ENCODE measurements at places on chromosomes 3 and 15.

DNA sequence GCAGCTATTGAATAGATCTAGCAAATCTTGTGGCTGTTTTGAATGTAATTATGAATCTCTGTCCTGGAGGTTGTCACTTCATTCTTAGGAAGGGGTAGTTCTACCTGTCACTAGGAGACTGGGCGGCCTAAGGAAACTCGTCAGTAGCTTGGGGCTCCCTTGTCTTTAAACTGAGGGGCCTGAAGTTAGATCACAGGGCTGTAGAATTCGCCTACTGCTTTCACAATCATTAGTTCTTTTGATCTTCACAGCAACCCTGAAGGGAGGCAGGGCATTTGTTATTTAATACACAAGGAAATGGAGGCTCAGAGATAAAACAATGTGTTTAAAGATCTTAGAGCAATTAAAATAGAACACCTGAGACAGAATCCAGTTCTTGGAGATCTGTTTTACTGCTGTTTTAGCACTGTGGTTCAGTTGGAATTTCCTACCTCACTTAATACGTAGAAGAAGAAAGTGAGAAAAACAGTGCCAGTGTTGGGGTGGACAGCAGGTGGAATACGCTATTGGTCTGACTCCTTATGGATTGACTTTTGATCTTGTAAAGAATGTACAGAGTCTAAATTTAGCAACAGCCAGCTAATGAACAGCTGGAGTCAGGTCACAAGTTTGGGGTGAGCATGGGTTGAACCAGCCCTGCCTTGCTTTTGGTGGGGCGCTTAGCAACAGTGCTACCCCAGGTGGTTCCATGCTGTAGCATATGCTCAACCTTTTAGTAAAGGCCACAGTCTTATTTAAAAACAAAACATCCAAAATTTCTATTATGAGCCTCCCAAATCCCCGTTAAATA is 71.4 kb upstream of the BHLHE40 start:
- DNase-seq = peak; percentile 49

- no peak for DNase-seq
Measured at GRCh38 chr3:123590685-123591450, 6.0 kb upstream of the HACD2 start.

- peak; percentile 63 for DNase-seq
Measured at GRCh38 chr3:123652342-123652984, 67.6 kb upstream of the HACD2 start.

- peak; percentile 64 for DNase-seq
Measured at GRCh38 chr3:71045917-71046282, 537.6 kb downstream of the FOXP1 start.

- no peak for DNase-seq
Measured at GRCh38 chr15:42016971-42017370, 3.9 kb downstream of the PLA2G4E start.

GRCh38 chr3:27590437-27591298 is 106.5 kb upstream of the SLC4A7 start:
- DNase-seq = peak; percentile 9

DNA sequence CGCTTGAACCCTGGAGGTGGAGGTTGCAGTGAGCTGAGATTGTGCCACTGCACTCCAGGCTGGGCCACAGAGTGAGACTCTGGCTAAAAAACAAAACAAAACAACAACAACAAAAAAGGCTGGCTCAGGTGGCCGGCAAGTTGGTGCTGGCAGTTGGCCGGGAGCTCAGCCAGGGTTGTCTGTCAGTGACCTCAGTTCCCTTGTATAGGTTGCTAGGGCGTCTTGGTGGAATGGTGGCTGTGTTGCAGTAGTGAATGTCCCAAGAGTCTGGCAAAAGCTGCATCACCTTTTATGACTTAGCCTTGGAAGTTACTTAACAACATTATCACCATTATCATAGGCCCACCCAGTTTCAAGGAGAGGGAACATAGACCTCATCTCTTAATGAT is 40.6 kb downstream of the ASB7 start:
- DNase-seq = no peak

GRCh38 chr3:151557068-151557840 is 96.4 kb upstream of the IGSF10 start:
- DNase-seq = no peak

- no peak for DNase-seq
Measured at GRCh38 chr15:44215594-44215993, 20.5 kb upstream of the FRMD5 start.

DNA sequence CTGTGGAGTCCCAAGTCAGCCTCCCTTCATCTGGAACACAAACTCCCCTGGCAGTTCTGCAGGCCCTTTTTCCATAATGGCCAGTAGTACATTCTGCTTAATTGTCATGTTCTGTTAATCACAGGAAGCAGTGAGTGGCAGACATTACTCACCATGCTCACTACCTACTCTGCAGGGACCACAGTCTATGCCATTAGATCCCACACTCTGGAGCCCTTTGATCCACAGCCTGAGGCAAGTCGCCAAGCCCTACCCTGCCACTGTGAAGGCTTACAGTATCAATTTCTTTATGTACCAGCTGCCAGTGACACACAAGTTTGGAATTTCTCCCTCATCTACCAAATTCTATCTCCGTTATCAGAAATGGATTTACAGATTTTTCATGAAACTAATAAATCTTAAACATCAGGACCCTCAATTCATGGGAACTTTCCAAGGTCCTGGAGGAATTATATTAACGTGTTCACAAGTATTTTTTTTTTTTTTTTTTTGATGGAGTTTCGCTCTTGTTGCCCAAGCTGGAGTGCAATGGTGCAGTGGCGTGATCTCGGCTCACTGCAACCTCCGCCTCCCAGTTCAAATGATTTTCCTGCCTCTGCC is 20.6 kb upstream of the WWTR1 start:
- no peak for DNase-seq

DNA sequence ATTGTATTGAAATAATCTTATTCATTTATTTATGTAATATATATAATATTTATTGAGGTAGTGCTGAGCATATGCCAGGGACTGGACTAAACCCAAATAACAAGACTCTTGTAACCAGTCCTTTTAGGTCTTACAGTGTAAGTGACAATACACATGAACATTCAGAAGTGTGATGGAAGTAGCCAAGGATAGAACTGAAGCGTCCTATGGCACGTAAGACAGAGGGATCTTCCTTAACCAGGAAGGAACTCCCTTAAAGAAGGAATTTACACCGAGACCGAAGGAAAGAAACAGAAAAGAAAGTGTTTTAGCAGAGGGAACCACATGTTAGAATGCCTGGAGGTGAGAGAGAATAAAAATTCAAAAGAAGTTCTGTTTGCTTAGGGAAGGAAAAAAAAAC is 23.6 kb upstream of the CLDN1 start:
- no peak for DNase-seq

DNA sequence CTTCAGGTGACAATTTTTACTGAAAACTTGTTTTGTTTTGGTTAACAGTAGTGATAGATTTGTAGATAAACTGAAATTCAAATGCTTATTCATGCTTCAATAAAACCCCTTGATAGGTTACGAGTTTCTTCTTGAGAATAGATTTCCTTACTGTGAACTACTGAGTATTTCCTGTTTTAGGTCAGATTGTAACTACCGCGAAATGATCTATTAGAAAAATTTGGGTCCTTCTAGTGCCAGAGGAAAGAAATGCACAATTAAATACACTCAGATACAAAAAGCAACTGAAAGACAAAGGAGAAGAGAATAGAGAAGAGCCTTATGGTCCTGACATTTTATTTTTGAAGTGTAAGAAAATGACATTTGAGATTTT is 251.7 kb upstream of the TBL1XR1 start:
- DNase-seq = no peak

DNA sequence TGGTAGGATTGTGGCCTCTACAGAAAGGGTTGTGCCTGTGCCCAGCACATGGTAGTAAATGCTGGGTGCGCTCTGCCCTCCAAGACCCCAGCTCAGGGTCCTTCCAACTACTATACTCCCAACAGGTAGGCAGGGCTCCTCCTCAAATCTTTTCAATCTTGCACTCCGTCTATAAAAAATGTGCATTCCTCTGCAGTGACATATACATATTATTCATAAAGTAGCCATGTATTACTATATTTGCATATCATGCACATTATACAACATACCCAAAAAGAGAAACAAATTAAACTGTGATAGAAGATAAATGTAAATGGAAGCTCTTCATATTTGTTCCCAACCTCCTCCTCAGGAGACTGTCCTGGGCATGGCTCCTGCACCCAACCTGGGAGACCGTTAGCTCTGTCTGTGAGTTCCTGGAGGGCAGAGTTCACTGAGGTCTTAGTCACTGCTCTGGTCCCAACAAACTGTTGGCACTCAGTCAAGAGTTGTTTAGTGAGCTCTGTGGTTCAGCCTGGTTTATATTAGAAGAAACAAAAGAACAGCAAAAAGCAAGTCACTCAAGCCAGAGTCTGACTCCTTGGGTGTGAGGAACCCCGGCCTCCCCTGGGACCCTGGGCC is 47.7 kb upstream of the GRIP2 start:
- no peak for DNase-seq

- no peak for DNase-seq
Measured at GRCh38 chr15:95298729-95299128, 1031.8 kb upstream of the NR2F2 start.

DNA sequence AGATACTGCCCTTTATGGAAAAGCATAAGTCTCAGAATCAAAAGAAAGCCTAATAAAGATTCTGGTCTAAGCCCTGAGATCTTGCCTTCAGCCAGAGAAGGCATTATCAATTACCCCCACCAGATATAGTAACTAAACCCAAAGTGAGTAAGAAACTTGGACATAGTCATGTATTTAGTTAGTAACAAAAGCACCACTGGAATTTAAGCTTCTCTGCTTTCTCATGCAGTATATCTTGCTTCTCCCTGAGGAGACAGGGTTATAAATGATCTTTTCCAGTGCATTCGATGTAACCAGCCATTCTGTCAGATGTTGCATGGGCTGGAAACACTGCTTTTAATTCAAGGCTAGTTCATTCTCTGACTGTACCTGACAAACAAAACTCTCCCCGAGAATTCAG is 946.7 kb downstream of the NAALADL2 start:
- no peak for DNase-seq

DNA sequence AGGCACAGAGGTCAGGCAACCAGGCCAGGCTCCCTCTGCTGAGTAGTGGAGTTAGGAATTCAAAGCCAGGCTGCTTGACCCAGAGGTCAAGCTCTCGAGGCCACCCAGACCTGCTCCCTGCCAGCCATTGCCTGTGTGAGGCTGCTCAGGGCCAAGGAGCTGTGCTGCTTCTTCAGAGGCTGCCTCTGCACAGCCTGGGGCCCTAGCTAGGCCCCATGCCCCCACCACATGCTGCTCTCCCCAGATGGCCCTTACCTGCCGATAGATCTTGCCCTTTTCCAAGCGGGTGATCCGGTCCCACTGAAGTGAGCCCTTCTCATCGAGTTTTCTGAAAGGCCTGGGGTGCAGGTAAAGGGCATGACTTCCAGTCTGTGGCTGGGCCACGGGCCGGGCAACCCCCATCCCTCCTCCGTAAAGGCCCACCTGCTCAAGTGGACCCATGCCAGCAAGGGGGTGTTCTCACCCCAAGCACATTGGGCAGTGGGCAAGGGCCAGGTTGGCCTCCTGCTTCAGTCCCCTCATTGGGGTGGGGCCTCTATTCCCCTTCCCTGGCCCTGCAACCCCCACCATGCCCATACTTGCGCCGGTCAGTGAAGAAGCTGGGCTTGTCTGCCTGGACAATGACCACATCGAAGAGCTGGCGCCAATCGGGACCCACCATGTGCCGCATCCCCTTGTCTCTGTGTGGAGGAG is 6.5 kb downstream of the NT5DC2 start:
- DNase-seq = no peak

GRCh38 chr3:151434151-151434890 is 26.5 kb downstream of the IGSF10 start:
- DNase-seq = no peak

DNA sequence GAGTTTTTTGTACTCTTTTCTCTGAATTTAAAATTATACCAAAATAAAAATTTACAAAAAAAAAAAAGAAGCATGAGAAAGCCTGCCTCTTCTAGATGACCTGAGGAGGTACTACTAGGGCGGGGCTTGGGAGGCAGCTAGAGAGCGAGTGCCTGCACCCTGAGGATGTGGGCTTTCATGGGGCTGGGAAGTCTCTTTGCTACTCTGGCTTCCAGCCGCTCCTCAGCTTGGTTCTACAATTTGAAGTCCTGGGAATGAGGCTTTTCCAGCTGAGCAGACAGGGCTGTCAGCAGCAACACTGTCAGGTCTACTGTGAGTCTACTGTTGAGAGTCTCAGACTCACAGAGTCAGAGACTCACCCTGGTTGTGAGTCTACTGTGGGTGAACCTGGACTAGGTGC is 8.2 kb upstream of the PSTPIP1 start:
- peak; percentile 35 for DNase-seq

DNA sequence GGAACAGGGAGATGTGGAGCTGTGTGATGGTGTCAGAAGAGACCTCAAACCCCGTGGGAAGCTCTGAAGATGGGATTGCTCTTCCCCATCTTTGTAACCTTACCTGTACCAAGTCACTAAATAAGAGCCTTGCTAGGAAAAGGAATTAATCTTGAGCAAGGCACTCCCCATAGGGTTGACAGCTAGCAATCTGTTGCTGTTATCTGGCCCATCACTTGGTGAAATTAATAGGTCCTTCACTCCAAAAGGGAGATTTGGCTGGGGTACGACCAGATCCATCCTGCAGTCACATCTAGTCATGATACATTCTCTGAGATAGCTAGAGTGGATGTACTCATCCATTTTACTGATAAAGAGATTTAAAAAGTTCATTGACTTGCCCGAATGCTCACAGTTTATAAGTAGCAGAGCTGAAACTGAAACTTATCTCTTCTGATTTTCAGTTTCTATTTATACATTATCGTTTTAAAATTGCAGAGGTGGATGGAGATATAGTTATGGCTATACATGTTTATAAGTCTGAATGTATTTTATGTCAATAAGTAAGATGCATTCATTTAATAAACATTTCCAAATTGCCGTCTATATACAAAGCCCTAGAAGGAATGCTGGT is 299.1 kb upstream of the MCTP2 start:
- no peak for DNase-seq

DNA sequence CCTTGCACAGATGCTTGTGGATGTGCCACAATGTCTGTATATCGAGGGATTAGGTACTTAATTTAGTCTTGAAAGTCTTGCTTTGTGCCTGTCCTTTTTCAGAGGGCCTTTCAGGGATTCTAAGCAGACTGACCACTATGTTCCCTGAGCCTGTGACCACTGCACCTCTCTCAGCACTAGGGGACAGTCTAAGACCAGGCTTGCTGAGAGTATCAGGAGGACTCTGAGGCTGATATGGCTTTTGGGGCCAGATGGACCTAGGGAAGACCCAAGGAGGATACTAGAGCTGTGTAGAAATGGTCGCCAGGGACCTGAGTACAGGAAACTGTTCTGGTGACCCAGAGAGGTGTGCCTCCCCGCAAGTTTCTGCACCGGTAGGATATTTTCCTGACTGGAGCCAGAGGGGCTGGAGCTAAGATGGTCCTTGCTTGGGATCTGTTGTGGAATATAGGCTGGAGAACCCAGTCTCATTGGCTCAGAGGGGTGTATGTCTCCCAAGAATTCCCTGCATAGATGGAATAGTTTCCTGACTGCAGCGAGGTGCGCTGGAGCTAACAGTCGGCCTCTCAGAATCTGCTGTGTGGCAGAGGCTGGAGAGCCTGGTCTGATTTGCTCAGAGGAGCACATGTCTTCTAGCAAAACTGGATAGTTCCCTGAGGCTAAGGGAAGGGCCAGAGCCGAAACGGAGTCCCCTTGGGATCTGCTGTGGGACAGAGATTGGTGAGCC is 213.2 kb upstream of the DCBLD2 start:
- no peak for DNase-seq
